ENCODE measurements at places on chromosomes 6 and 20. TPM values are rescaled to one million over a fixed set of nuclear protein-coding genes. Genes with fewer than 3 reads are reported as not detected.

DNA sequence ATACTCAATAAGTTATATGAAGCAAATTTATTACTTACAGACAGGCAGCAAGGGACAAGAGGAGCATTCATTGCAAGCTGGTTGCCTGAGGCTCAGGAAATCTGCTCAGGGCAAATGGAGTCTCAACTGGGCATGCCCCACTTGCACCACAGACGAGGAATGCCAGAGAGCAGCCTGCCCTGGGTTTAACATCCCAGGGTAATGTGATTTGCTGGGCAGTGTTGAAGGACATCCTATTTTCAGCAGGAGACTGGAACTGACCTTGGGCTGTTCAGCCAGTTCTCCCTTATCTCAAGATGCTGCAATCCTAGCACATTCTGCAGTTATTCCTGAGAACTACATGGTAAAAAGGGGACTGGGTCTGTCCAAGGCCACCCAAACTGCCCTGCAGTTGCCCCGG, 3.8 kb upstream of the ENTPD6 start:
- DNase-seq = peak; percentile 27

- no peak for DNase-seq
Observed at GRCh38 chr6:6685249-6686040, 96.9 kb downstream of the LY86 start.

- no peak for DNase-seq
Observed at GRCh38 chr6:76264468-76264867, 192.0 kb upstream of the IMPG1 start.

DNA sequence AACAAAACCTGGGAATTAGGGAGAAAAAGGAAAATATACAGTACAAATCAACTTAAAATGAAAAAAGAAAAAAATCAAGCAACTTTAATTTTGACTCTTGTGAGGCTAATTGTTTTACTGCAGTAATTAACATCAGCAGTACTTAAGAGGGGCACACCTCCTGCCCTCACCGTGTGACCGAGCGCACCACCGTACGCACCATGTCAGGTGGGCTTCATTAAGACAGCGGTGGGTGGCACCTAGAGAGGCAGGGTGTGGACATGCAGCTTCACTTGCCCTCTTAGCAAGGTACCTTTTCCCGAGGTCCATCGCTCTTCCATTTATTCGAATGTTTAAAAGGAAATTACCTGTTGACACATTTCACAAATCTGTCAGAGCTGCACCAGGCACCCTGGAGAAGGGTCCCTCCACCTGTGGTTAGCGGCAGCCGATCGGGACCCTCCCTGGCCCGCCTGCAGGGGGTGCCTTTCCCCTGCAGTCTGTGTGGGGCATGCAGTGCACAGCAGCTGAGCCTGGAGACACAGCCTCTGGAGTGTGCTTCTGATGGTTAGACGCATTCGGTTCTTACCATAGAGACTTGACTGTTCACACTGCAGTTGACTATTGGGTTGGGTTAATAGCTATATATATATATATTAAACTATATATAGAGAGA, 184.1 kb downstream of the TMEM242 start:
- DNase-seq = peak; percentile 31

GRCh38 chr20:25510721-25511120, 74.6 kb downstream of the NINL start:
- no peak for DNase-seq

DNA sequence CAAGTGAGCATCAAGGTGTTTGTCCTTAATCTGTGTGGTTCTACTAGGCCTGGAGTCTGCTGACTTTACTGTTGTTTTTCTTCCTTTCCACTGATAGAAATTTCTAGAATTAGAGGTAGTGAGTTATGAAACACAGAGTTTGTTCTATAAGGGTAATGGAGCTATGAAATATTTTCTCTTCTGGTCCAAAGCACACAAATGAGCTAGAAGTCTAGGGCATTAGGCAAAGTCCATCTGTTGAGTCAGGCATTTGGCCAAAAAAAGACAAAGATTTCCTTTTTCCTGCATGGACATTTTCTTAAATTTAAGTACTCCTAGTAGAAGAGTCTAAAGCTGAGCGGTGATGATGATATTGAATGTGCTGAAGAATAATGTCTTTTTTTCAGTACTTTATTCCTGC, 174.3 kb upstream of the STXBP5 start:
- no peak for DNase-seq

GRCh38 chr20:1720226-1720625, 62.6 kb upstream of the SIRPG start:
- no peak for DNase-seq

DNA sequence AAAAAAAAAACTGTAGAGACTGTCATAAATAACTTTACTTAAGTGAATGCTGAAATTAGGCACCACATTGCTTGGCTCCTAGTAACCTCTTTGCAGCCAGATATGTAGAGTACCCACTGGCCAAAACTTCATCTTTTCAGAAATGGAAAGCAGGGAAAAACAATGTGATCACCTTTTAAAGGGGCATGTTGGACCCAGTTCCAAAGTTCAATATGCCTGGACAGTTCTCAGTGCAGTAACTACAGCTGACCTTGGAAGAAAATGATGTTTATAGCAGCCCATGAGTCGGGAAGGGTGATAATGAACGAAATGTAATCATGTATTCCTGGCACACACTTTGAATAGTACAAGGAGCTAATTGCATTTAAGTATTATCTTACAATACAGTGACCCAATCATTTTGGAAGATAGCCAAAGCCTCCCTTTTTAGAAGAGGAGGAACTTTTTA, 93.6 kb upstream of the TAB2 start:
- DNase-seq = no peak

GRCh38 chr6:39362487-39362865, 40.0 kb upstream of the KCNK16 start:
- no peak for DNase-seq

- no peak for DNase-seq
Observed at GRCh38 chr20:34324541-34324940, 21.4 kb upstream of the AHCY start.

DNA sequence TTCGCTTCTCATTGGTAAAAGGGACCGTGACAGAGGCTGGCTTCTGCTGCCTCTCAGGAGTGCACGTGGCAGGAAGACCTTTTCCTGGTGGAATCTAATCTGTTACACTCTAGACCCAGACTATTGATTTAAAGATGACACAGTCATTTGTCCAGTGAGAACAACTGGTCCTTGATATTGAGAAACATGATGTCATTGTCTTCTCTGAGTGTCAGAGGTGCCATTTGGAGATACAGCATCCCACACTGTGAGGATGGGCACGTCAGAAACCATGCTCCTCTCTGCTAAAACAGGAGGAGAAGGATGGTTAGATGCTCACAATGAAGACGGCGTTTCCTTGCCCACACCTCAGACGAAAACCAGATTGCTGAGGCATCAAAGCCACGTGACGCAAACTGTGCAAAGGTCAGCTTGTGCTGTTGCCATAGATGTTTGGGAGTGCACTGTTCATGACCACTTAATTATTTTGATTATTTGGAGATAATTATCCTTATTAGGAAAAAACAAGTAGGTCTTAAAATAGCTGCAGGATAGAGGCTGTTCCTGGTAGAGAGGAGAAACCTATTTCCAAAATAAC, 169.0 kb downstream of the SMOC2 start:
- DNase-seq = no peak

DNA sequence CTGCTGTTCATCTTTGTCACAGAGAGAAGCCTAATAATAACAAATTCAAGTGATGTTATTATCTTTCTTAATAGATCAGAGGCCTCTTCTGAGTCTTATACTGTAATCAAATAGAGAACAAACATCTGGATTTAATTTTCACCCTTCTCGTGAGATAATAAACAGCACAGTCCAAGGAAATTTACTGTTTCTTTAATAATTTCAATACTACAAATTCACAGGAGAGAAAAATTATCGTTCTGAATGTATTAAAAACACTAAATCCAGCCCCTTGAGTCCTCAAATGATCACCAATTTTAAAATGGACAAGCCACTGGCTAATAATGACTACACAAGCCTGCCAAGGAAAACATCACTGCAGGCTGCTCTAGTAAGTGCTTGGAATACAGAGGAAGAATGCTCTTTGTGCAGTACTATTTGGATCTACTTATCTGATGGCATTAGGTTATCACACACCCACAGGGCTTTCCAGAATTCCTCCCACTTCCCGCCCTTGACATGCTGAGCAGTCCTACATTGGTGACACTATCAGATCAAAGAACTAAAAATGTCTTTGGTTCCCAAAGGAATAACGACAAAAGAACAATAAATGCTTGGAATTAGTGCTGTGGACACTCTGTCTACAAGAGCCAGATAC, 38.1 kb downstream of the SYNE1 start:
- peak; percentile 36 for DNase-seq

The B3GALT4 gene
- 15.8 TPM for polyA plus RNA-seq

The ELOVL4 gene
- 12.9 TPM for polyA plus RNA-seq

The PDE7B gene
- 0.72 TPM for polyA plus RNA-seq

The TRIM15 gene
- not detected for polyA plus RNA-seq

The LBP gene
- polyA plus RNA-seq = not detected

The EPB41L1 gene
- polyA plus RNA-seq = 48.0 TPM

The TSBP1 gene
- polyA plus RNA-seq = not detected

The NR2E1 gene
- not detected for polyA plus RNA-seq

The HRH3 gene
- polyA plus RNA-seq = not detected

The FAM217A gene
- not detected for polyA plus RNA-seq

The FUCA2 gene
- 32.6 TPM for polyA plus RNA-seq

The PSORS1C2 gene
- not detected for polyA plus RNA-seq

Measured in cardiac muscle cell (in vitro differentiated cells and primary cell).